Upper lobe of right lung (tissue), 1 donor: ENCODE measurements at places on chromosomes 11 and 22. TPM values are rescaled to one million over a fixed set of nuclear protein-coding genes. Genes with fewer than 3 reads are reported as not detected.

DNA sequence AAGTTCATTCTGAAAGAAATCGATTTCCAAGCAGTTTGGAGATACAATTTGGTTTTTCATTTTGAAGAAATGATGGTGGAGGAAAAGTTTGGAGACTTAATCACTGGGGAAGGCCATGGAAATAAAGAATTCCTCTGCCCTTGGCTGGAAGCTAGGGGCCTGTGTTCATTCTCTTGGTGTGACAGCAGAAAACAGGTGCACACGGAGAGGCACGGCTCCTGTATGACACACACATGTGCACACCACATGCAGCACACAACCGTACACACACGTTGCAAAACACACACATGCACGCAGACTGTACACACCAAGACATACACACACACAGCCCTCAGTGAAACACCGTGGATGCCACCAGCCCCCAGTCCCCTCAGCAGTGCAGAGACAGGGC is 64.2 kb downstream of the CYTH4 start:
- H3K27me3 ChIP-seq, result no peaks in the 10 kb centered on the region
- no peak overlapping the region for H3K27ac ChIP-seq
- H3K4me1 ChIP-seq, result no peaks in the 10 kb centered on the region
- no peaks in the 10 kb centered on the region for H3K36me3 ChIP-seq
- H3K4me3 ChIP-seq, result no peak overlapping the region
- DNase-seq, result no peak

GRCh38 chr11:57619331-57619730 is 21.8 kb downstream of the SERPING1 start:
- H3K27ac ChIP-seq, result no peak overlapping the region

Gene HBD
- not detected for total RNA-seq

GRCh38 chr11:97607291-97608000 is 1217.6 kb downstream of the JRKL start:
- H3K36me3 ChIP-seq, result no peaks in the 10 kb centered on the region
- no peak overlapping the region for H3K27ac ChIP-seq
- DNase-seq, result no peak
- H3K27me3 ChIP-seq, result no peaks in the 10 kb centered on the region
- H3K4me1 ChIP-seq, result no peaks in the 10 kb centered on the region

DNA sequence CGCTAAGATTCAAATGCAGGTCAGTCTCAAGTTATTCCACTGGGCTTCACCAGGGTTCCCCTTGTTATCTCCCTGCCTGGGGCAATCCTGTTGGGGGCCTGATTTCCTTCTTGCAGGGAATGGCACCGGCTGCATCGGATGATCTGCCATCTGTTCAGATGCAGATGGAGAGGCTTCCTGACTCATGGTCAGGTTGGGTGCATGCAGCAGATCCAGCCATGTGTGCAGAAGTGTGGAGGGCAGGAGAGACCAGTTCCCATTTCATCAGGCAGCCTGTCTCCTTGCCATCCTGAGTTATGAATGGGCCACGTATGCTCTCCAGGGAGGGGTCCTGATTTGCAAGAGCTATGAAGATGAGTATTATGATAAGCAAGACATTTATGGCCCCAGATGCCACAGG is 161.2 kb upstream of the PLET1 start:
- H3K4me1 ChIP-seq, result no peaks in the 10 kb centered on the region
- DNase-seq, result no peak
- H3K27ac ChIP-seq, result no peak overlapping the region

Gene TRIM49C
- total RNA-seq, result not detected

DNA sequence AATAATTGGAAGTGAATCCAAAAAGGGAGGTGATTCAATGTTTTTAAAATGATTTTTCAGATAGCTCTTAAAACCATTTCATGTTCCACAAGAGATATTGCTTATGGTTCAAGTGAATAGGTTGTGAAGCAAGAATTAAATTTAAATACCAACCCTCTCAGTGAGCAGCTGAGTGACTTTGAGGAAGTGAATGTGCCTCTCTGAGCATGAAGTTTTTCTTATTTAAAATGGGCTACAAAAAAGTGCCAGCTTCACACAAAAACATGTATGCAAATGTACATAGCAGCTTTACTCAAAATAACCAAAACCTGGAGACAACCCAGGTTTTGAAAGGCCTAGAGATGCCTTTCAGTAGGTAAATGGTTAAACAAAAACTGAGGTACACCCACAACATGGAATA is 35.5 kb upstream of the GAB4 start:
- no peaks in the 10 kb centered on the region for H3K36me3 ChIP-seq
- H3K4me1 ChIP-seq, result no peaks in the 10 kb centered on the region
- DNase-seq, result no peak
- peaks cover 12% of the 10 kb centered on the region for H3K27me3 ChIP-seq
- no peak overlapping the region for H3K27ac ChIP-seq

GRCh38 chr11:77056814-77057402 is 9.9 kb upstream of the CAPN5 start:
- no peaks in the 10 kb centered on the region for H3K4me1 ChIP-seq
- H3K27me3 ChIP-seq, result no peaks in the 10 kb centered on the region
- no peak overlapping the region for H3K27ac ChIP-seq

DNA sequence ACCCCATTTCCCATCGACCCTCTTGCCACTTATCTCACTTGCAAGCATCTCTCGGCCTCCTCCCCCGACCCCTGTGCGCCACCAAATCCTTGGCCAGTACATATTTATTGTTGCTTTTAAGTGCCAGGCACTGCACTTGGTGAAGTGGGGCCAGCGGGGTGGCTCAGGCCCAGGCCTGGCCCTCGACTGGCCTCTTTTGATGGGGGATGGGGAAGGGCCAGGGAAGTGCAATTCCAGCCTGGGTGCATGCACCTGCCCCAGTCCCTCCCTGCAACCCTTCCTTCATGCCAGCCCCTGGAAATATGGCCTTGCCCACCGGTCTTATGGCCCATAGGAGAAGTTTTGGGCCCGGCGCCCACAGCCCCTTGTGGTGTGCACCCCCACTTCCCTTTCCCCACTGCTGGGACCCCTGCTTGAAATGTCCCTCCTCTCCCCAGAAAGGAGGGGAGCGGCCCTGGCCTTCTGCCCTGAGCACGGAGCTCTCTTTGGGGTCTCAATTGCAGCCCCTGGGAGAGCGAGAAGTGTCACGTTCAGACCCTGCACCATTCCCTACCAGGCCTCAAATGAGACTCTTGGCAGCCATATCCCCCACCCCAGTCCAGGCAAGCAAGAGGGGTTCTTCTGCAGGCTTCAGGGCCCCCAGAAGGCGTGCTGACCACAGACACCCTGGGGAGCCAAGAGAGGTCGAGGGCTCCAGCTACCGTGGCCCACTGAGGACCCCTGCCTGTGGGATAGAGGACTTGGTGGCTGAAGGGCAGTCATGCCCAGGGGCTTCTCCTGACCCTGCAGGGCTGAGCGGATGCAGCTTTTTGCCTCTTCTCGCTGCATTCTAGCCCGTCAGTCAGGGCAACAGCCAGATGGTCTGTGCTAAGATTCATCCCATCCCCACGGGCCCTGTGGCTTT is 961 bp downstream of the SUSD2 start:
- H3K36me3 ChIP-seq, result peaks cover 6% of the 10 kb centered on the region
- H3K4me1 ChIP-seq, result peaks cover 4% of the 10 kb centered on the region
- H3K27me3 ChIP-seq, result no peaks in the 10 kb centered on the region
- peak overlapping the region; percentile 78 for H3K27ac ChIP-seq

GRCh38 chr11:129747071-129747470 is 68.6 kb upstream of the TMEM45B start:
- no peak overlapping the region for H3K27ac ChIP-seq
- no peak overlapping the region for H3K4me3 ChIP-seq
- peaks cover 11% of the 10 kb centered on the region for H3K27me3 ChIP-seq

DNA sequence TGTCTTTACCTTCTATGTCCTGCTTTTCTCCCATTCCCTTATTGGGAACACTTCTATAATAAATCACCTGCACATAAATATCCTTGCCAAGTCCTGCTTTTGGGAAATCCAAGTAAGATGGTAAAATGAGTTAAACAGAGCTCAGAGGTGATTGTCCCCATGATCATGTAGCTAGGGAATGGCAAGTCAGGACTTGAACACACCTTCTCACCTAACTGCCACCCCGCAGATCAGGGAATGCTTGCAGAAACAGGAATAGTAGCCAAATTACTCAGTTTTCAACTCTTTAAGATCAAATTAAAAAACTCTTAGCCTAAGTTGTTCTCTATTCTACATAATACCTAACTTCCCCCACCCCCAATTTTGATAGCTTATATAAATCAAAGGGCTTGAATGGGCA is 16.0 kb downstream of the OOSP3 start:
- H3K27ac ChIP-seq, result no peak overlapping the region
- no peak for DNase-seq
- H3K27me3 ChIP-seq, result no peaks in the 10 kb centered on the region
- H3K4me3 ChIP-seq, result no peak overlapping the region
- H3K36me3 ChIP-seq, result no peaks in the 10 kb centered on the region

Gene BBOX1
- not detected for total RNA-seq

DNA sequence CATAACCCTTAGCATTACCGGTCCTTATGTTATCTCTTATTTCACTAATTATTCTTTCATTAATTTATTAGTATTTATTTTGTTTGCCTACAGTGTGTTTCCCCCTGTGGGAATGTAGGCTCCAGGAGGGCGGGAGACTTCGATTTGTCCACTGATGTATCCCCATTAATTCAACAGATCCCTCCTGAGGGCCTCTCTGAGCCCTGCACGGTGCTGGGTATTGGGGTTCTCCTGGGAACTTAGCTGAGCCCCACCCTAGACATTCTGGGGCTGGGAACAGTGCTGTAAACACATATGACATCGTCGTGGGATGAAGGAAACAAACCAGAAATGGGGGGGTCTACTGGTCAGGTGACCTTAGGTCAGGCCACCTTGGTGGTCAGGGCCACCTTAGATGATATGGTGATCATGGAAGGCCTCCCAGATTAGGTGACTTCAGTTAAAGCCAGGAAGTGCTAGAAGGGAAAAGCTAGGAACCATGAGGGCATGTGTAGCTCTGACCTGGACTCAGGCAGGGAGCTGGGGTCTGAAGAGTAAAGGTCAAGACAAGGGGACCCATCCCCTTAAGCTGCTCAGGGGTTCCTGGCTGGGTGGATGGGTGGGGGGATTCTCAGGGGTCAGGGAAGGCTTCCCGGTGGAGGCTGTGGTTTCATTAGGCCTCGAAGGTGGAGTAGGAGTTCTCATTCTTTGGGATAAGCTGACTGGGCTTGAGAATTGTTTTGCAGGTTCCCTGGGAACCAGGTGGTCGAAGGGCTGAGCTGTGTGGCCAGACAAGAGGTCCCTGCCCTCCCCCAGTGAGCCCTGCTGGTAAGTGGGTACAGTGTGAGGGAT is 1.0 kb downstream of the PHETA2 start:
- peak overlapping the region; percentile 90 for H3K27ac ChIP-seq
- H3K4me3 ChIP-seq, result peak overlapping the region; percentile 65
- DNase-seq, result no peak
- no peaks in the 10 kb centered on the region for H3K27me3 ChIP-seq
- H3K36me3 ChIP-seq, result no peaks in the 10 kb centered on the region

GRCh38 chr11:83158965-83159901 is 2.3 kb downstream of the PCF11 start:
- no peak for DNase-seq
- peak overlapping the region; percentile 100 for H3K27ac ChIP-seq
- H3K4me3 ChIP-seq, result peak overlapping the region; percentile 90
- no peaks in the 10 kb centered on the region for H3K27me3 ChIP-seq
- peaks cover 7% of the 10 kb centered on the region for H3K36me3 ChIP-seq

GRCh38 chr11:84722583-84723108 is 904.5 kb downstream of the DLG2 start:
- no peak for DNase-seq
- no peaks in the 10 kb centered on the region for H3K36me3 ChIP-seq
- no peaks in the 10 kb centered on the region for H3K27me3 ChIP-seq
- no peak overlapping the region for H3K4me3 ChIP-seq
- H3K4me1 ChIP-seq, result peaks cover 7% of the 10 kb centered on the region

Gene C11orf16
- not detected for total RNA-seq

Gene PKNOX2
- 17.8 TPM for total RNA-seq

DNA sequence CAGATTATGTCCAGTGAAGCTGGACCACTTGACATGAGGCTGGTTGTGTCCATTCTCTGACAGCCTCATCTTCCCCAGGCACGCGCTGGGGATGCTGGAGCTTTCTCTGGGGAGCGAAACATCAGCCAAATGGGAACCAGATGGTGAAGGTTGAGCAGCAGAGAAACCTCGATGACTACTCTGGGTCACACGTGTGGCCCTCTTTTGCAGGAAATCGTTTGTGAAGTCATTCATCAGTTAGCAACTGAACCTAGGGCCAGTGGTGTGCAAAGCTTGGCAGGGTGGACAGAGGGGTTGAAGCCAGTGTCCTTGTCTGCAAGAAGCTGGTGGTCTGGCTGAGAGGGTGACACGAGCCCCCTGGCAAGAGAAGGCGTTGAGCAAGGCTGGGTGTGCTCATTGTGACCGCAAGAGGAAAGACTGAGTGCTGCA is 109.8 kb downstream of the ZBTB16 start:
- no peak overlapping the region for H3K4me3 ChIP-seq
- peak overlapping the region; percentile 97 for H3K27ac ChIP-seq
- no peaks in the 10 kb centered on the region for H3K36me3 ChIP-seq
- peaks cover 98% of the 10 kb centered on the region for H3K4me1 ChIP-seq
- no peaks in the 10 kb centered on the region for H3K27me3 ChIP-seq

- DNase-seq, result peak; percentile 44
- no peak overlapping the region for H3K27ac ChIP-seq
- H3K4me1 ChIP-seq, result peaks cover 51% of the 10 kb centered on the region
- H3K27me3 ChIP-seq, result no peaks in the 10 kb centered on the region
- peaks cover 9% of the 10 kb centered on the region for H3K36me3 ChIP-seq
These were observed 12.7 kb downstream of the TOM1 start for GRCh38 chr22:35312198-35313059.

DNA sequence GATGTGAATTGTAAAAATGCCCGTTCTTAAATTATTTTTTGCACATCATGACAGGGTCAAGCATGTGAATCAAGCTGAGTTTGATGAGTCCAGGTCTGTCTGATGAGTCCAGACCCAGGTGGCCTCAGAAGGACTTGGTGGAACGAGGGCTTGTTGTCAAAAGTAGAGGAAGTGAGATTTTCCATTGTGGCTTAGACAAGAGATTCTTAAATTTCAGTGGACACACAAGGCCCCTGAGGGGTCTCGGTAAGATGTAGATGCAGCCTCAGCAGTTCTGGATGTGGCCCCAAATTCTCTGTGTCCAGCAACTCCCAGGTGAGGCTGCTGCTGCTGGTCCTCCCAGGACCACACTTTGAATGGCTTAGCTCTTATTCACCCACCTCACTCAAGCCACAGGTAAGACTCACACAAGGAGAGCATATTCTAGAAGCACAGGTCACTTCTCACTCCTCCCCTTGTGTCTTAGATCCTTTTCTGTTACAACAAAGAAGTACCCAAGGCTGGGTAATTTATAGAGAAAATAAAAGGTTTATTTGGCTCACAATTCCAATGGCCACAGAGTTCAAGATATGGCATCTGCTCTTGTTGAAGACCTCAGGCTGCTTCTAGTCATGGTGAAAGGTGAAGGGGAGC is 98.8 kb downstream of the GGTLC2 start:
- no peak overlapping the region for H3K4me3 ChIP-seq
- H3K36me3 ChIP-seq, result no peaks in the 10 kb centered on the region
- no peak overlapping the region for H3K27ac ChIP-seq
- H3K27me3 ChIP-seq, result peaks cover 7% of the 10 kb centered on the region
- no peak for DNase-seq

Gene ZFP91
- total RNA-seq, result 48.3 TPM

Gene NTM
- 3.7 TPM for total RNA-seq

DNA sequence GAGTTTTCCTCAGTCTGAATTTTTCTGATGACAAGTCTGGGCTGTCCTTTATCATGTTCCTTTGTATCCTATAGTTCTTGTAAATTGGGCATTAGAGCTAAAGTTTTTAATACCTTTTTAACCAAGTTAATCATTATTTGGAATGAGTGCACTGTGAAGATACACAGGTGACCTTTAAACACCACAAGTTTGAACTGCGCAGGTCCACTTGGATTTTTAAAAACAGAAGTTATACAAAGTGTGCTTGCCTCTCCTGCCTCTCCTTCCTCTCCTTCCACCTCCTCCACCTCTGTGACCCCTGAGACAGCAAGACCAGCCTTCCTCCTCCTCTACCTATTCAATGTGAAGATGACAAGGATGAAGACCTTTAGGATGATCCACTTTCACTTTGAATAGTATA is 4.4 kb upstream of the TCP11L1 start:
- H3K27ac ChIP-seq, result no peak overlapping the region
- H3K36me3 ChIP-seq, result no peaks in the 10 kb centered on the region
- no peak for DNase-seq
